ENCODE measurements at places on chromosomes 12 and 14.

GRCh38 chr12:29581631-29582030, 84.1 kb upstream of the OVCH1 start:
- no peak for DNase-seq

DNA sequence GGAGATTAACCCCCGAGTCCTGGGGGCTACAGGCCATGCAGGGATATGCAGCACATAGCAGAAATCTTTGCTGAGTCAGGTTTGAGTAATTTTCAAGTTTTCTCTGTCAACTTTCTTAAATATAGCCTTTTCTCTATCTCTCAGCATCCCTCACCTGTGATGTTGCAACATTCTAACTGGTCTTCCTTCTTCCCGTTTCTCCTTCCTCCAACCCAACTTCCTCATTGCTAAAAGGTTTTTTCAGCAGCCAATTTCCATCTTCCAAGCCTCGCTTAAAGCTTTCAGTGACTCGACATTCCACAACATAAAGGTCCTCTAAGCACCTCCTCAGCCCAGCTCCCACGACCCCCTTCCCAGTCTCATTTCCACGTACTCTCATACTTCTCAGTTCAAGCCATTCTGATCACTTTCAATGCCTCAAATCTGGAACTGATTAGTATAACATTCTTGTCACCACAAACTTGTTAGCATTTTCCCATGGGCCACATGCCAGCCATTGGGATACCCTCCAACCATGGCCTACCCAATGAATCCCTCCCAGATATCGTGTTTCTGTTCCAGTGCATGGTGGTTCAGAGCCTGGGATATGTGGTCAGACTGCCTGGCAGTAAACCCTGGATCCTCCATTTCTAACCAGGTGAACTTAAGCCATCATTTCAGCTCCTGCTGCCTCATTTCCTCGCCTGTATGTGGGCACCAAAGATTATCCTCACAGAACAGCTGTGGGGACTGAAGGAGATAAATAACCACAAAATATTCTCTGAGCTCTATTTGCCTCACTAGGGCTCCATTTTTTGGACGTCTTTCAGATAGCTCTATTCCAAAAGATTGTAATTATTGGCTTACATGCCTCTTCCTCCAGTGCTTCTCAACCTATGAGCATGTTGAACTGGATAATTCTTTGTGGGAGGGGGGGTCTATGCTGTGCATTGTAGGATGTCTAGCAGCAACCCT, 65.8 kb downstream of the KCNK10 start:
- DNase-seq = no peak

DNA sequence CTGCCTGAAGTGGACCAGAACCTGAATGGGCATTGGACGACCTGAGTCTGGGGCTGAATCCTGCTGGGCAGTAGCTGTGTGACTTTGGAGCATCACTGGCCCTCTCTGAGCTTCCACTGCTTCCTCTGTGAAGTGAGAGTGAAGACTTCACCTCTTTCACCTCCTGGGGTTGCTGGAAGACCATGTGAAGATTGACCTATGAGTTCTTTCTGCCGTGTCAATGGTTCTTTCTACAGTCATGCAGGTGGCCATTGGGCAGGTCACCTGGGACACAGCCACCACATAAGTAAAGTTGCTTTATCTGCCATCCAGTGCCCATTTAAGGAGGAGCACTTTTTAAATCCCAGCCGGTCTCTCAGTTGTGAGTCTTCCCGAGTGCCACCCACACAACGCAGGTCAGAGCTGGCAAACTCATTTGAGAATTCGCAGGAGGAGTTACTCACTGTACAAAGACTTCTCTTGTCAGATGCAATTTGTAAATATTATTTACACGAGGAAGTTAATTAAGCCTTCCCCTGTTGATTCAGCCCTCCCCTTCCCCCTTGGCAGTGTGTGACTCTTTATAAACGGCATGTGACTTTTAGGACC, 74.8 kb upstream of the TCL1B start:
- DNase-seq = no peak

DNA sequence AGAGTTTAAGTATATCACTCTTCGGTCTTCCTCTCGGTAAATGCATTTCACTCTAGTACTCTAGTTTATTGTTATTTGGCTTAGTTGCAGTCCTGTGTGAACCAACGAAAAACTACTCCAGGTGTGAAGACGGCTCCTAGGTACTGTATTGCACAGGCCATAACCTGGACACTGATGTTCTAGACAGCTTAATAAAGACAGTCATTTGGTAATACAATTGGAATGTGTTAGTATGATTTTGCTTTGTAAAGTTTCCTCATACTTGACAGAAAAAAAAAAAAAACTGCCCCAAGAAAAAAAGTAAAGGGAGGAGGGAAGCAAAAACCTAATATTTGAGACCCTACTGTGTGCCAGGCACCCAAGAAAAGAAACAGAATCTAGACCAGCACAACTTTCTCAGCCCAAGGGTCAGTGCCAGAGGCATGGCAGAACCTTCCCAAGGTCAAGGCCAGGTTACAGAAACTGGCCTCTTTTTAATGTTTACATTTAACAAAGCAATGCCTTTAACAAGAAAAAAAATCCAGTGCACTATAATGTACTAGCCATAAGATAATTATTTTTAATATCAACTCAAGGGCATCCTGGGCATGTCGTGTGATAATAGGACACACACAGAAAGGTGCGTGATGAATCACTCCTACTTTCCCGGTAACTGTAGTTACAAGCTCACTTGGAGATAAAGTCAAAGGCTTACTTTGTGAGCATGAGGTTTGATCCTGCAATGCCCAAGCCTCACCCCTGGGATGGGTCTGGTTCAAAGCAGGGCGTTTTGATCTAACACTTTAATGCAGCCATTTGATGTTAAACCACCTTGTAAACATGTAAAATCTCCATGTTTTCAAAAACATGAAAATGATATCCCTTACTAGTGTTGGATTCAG, 110.6 kb downstream of the BMP4 start:
- DNase-seq = no peak

DNA sequence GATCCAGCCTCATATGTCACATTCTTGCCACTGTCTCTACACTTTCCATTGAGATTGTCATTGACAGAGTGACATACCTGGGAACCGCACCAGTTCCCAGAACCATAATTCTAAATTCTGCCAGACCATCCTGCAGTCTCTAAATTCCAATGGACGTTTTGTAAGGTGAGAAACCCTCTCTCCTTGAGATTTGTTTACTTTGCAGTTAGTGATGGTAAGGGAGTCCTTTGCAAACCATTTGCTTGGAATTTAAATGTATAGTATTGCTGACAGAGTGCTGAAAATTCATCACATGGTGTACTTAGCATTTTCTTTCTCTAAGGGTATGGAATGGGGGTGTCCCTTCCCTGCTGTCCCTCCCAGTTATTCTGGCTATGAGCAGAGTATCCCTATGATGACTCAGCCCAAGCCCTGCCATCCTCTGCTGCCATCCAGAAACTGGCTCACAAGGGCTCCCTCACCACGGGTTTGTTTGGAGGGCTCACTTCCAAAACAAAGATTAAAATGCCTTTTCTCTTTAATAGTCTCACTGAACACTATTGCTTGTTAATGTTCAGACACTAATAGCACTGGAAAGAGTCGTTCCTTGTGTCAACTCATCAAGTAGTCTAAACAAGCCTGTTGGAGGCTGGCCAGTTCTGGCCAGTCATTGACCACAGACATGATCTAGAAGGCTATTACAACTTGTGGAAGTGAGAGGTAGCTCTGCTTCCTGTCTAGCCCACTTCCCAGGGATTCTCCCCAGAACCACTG, 129.0 kb upstream of the HMGA2 start:
- DNase-seq = no peak

GRCh38 chr12:95002754-95003153, 743 bp downstream of the NDUFA12 start:
- no peak for DNase-seq

GRCh38 chr12:54389607-54390175, 5.2 kb upstream of the ZNF385A start:
- no peak for DNase-seq

- DNase-seq = no peak
These were observed 14.4 kb downstream of the PDE1B start for GRCh38 chr12:54563787-54564186.

DNA sequence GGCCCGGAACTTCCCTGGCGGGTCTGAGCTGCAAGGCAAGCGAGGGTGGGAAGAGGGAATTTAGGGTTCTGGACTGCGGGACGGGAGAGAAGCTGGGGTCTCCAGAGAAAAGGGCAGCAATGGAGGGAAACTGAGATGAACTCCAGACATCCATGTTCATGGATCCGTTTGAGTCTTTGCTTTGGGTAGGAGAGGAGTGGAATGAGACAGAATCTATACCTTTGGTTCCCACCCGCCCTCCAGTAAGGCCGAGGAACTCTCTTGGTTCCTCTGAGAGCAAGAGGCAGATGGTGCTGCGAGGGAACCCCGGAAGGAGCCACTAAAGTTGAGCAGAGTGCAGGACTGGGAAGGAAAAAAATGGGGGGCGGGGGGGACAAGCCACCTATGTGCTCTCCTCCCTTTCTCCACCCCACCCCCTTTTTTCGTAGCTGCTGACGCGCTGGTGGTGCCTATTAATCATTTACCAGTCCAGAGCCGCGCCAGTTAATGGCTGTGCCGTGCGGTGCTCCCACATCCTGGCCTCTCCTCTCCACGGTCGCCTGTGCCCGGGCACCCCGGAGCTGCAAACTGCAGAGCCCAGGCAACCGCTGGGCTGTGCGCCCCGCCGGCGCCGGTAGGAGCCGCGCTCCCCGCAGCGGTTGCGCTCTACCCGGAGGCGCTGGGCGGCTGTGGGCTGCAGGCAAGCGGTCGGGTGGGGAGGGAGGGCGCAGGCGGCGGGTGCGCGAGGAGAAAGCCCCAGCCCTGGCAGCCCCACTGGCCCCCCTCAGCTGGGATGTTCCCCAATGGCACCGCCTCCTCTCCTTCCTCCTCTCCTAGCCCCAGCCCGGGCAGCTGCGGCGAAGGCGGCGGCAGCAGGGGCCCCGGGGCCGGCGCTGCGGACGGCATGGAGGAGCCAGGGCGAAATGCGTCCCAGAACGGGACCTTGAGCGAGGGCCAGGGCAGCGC, 1.2 kb downstream of the SSTR1 start:
- no peak for DNase-seq

DNA sequence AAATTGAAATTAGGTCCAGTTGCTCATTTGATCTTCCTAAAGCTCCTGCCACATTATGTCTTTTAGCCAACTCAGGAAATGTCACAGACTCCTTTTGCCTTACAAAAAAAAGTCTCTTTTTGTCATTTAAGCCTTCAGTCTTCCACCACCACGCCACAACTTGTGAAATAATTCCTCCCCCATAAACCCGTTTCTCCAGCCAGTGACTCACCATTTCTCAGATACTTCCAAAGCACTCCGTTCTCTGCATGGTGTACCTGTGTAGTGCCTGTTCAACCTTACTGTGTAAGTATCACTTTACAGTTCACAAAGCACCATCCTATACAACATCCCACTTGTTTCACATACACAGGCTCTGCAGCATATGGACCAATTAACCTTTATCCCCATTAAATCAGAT, 139.5 kb upstream of the AEBP2 start:
- DNase-seq = no peak

- no peak for DNase-seq
These were observed 19.4 kb upstream of the EIF5 start for GRCh38 chr14:103314496-103315277.

GRCh38 chr14:105471823-105472485, 2.7 kb upstream of the CRIP2 start:
- no peak for DNase-seq

All from CD4-positive, alpha-beta T cell treated with Interleukin-6 at 100 ng/mL for 8 hours (primary cell).